Calu3 (cell line): ENCODE measurements at places on chromosomes 3 and 15. TPM values are rescaled to one million over a fixed set of nuclear protein-coding genes. Genes with fewer than 3 reads are reported as not detected.

CKMT1A gene
- 0.66 and 1.2 TPM in 2 replicates for total RNA-seq

- no peaks in the 10 kb centered on the region for H3K27me3 ChIP-seq
- H3K36me3 ChIP-seq = peaks cover 41% of the 10 kb centered on the region
- no peak for DNase-seq
- H3K4me1 ChIP-seq = peaks cover 10% of the 10 kb centered on the region
- peak overlapping the region; percentile 79 for H3K4me3 ChIP-seq
- H3K27ac ChIP-seq = peak overlapping the region; percentile 60
Measured at GRCh38 chr15:40844696-40845030, 815 bp downstream of the SPINT1 start.

ST8SIA2 gene
- not detected in 2 replicates for total RNA-seq

CCR9 gene
- total RNA-seq = not detected in 2 replicates

DNA sequence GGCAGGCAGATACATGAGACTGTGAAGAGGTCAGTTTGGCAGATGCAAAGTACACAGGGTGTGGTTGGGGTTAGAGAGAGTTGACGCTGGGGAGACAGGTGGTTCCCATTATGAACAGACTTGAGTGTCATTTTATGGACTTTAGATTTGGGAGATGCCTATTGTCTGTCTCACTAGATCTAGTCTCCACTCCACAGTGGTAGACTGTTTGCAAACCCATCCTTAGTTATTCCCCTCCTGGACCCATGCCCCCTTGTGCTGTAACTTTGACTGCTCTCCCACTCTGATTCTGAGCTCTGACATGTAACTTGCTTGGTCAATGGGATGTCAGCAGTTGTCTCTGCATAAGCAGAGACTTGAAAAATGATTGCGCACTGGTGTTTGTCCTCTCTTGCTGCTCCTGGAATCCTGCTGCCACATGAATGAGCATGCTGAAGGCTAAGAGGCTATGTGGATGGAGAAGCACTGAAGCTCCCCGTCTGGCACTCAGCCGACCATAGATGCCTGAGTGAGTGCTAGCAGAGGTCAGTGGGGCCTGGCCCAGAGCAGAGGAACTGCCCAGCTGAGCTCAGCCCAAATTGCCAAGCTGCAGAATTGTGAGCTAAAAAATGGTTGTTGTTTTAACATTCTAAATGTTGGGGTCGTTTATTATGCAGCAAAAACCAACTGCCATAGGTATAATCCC is 88.2 kb downstream of the FAM43A start:
- H3K4me1 ChIP-seq = peaks cover 13% of the 10 kb centered on the region
- no peak overlapping the region for H3K4me3 ChIP-seq
- H3K27me3 ChIP-seq = peaks cover 77% of the 10 kb centered on the region
- H3K36me3 ChIP-seq = peaks cover 8% of the 10 kb centered on the region
- H3K27ac ChIP-seq = no peak overlapping the region

DNA sequence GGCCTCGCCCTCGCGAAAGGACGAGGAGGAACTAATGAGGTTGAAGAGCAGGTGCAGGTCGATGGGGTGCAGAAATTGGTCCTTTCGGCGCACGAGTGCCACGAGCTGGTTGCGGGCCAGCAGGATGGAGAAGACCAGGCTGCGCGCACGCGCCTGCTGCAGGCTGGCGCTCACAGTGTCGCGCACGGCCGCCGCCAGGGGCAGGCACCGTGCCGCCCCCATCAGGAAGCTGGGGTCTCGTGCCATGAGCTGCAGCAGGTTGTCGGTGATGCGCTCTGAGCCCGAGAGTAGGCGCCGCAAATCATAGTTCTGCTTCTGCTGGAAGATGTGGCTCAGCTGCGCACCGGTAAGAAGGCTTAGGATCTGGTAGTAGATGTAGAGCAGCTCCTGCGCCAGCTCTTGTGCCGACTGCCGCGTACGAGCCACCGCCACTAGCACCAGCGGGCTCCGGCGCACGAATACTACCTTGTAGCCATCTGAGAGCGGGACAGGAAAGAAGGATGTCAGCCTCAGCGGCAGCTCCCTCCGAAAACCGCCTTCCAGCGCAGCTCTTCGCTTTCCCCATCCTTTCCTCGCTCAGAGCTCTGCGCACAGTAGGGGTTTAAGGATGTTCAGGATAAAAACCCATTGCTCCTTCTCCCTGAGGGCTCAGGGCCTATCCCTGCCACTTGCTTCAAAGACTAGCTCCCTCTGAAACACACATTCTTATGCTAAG is 6.9 kb upstream of the MST1R start:
- H3K27ac ChIP-seq = peak overlapping the region; percentile 13
- H3K27me3 ChIP-seq = no peaks in the 10 kb centered on the region
- H3K36me3 ChIP-seq = peaks cover 13% of the 10 kb centered on the region

- no peak for DNase-seq
- H3K4me3 ChIP-seq = no peak overlapping the region
- H3K27me3 ChIP-seq = no peaks in the 10 kb centered on the region
- no peaks in the 10 kb centered on the region for H3K4me1 ChIP-seq
- no peaks in the 10 kb centered on the region for H3K36me3 ChIP-seq
- H3K27ac ChIP-seq = no peak overlapping the region
Measured at GRCh38 chr15:29873947-29874411, 51.7 kb upstream of the TJP1 start.

DNA sequence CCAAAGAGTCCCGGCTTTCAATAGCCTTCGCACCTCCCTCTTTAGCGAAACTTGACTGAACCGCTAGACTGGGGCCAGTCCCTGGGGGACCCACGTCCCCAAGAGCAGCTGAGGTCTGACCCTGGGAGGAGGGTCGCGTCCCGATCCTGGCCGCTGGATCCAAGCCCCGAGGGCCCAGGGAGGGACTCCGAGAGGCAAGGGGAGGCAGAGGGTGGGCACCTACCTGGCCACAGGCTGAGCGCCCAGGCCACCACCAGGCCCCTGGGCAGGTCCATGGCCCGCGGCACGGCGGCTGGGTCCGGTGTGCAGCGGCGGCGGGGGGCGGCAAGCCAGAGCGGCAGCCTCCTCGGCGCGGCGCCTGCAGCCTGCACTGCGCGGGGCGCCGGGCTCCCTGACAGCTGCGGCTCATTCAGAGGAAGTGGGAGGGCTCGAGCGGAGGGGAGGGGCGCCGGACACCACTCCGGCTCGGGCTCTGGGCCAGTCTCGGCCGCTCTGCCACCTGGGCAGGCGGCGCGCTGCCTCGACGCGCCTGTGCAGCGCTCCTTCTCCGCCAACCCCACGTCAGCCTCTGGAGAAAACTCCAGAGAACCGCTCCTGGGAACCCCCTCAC is at the start of gene ITGA11:
TSS of gene ITGA11 (minus strand) at position 372 of the 610 bp plus-strand sequence. CDS start at position 275, 97 bp downstream.
- H3K4me3 ChIP-seq = peak within 1 kb of the TSS; percentile 47
- peaks cover 96% of the 10 kb centered on the region for H3K27me3 ChIP-seq
- peaks cover 6% of the 10 kb centered on the region for H3K4me1 ChIP-seq
- peak; percentile 60 for DNase-seq
- no peak within 1 kb of the TSS for H3K27ac ChIP-seq

FOXB1 gene
- not detected in 2 replicates for total RNA-seq

RBMS3 gene
- total RNA-seq = 1.3 TPM in 2 replicates

DNA sequence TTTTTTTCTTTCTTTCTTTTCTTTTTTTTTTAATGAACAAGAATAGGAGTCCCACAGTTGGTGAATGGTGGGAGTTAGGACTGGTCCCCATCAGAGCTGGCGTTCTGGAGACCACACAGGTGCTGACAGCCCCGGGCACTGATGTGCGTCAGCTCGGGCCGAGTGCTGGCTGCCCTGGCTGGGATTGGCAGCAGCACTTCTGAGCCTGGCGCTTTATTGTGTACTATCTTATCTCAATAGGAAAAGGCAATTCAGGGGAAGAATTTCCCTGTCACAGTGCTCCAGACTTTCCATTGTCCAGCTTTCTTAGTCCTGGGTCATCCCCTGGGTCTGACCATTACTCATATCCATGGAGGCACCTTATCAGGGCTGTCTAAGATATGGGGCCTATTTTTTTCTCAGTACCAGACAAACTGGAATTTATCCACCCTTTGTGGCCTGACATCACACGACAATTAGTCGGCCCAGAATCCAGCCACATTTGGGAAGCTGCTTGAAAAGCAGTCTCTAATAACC is 54.1 kb downstream of the TMEM44 start:
- peaks cover 16% of the 10 kb centered on the region for H3K36me3 ChIP-seq
- H3K4me1 ChIP-seq = peaks cover 42% of the 10 kb centered on the region
- peak; percentile 34 for DNase-seq
- H3K27ac ChIP-seq = peak overlapping the region; percentile 78
- H3K27me3 ChIP-seq = no peaks in the 10 kb centered on the region
- H3K4me3 ChIP-seq = no peak overlapping the region

GRCh38 chr3:38579551-38580449 is 69.7 kb downstream of the SCN5A start:
- DNase-seq = no peak
- H3K4me1 ChIP-seq = no peaks in the 10 kb centered on the region
- H3K27ac ChIP-seq = no peak overlapping the region
- H3K27me3 ChIP-seq = peaks cover 41% of the 10 kb centered on the region
- H3K4me3 ChIP-seq = no peak overlapping the region

GRCh38 chr3:50166620-50167019 is 11.5 kb downstream of the SEMA3F start:
- H3K36me3 ChIP-seq = no peaks in the 10 kb centered on the region
- H3K27me3 ChIP-seq = no peaks in the 10 kb centered on the region
- no peak for DNase-seq
- H3K27ac ChIP-seq = no peak overlapping the region

DNA sequence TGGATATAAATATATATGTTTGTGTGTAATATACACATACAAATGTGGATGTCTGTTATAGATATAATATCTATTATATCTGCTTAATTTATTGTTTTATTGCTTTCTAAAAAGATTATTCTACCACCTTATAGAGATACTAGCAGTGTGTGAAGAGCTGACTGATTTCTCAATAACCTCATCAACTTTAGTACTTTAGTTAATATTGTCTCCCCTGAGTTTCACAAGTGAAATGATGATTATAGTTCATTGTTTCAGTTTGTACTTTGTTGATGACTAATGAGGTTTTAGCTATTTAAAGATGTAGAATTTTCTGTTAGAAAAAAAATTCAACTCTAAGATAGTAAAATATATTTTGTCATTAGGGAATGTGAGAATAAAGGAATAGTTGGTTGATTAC is 11.4 kb downstream of the RSRC1 start:
- no peaks in the 10 kb centered on the region for H3K27me3 ChIP-seq
- H3K4me3 ChIP-seq = no peak overlapping the region
- H3K36me3 ChIP-seq = peaks cover 19% of the 10 kb centered on the region
- H3K27ac ChIP-seq = no peak overlapping the region
- no peaks in the 10 kb centered on the region for H3K4me1 ChIP-seq

GRCh38 chr3:79564192-79564591 is 203.6 kb downstream of the ROBO1 start:
- no peak overlapping the region for H3K27ac ChIP-seq
- no peak overlapping the region for H3K4me3 ChIP-seq
- H3K27me3 ChIP-seq = no peaks in the 10 kb centered on the region
- no peak for DNase-seq

GRCh38 chr3:54215521-54215920 is 93.2 kb downstream of the CACNA2D3 start:
- H3K4me3 ChIP-seq = no peak overlapping the region
- H3K36me3 ChIP-seq = no peaks in the 10 kb centered on the region
- no peaks in the 10 kb centered on the region for H3K4me1 ChIP-seq

DNA sequence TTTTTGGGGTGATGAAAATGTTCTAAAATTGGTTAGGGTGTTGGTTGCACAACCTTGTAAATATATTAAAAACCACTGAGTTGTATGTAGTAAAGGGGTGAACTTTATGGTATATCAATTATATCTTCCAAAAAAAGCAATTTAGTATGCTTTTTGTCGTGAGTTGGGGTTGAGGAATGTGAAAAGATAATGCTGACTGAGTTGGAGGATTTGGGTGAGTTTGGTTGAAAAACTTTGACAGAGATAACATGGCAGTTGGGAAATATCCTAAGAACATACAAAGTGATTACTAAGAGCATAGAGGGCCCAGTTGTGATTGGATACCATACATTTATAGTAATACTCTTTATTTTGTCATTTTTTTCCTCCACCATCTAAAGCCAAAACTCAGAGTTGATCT is 33.6 kb downstream of the HMG20A start:
- no peaks in the 10 kb centered on the region for H3K27me3 ChIP-seq
- no peak overlapping the region for H3K4me3 ChIP-seq
- peaks cover 4% of the 10 kb centered on the region for H3K36me3 ChIP-seq
- no peak for DNase-seq

- no peaks in the 10 kb centered on the region for H3K27me3 ChIP-seq
- H3K36me3 ChIP-seq = no peaks in the 10 kb centered on the region
- H3K4me1 ChIP-seq = peaks cover 40% of the 10 kb centered on the region
- H3K27ac ChIP-seq = no peak overlapping the region
- H3K4me3 ChIP-seq = no peak overlapping the region
- DNase-seq = no peak
Measured at GRCh38 chr15:62087671-62088352, 21.0 kb downstream of the C2CD4A start.

DNA sequence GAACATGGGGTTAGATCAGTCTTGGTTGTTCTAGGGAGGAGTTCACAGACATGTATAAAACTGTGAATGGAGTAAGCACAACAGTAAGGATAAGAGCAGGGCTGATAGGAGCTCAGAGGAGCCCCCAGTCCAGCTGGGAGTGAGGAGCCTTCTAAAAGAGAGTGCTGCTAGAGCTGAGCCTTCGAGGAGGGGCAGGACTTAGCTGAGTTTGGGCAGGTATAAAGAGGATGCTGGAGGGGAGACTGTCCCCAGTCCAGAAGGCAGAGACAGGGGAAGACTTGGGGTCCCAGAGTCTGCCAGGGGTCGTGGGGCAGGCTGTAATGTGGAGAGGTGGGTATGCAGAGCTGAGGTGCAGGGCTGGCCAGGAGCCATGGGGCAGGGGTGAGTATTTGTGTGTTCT is 12.1 kb downstream of the CAND2 start:
- no peak overlapping the region for H3K27ac ChIP-seq
- H3K4me1 ChIP-seq = peaks cover 8% of the 10 kb centered on the region

APEH gene
- total RNA-seq = 187 and 207 TPM in 2 replicates

REC114 gene
- not detected in 2 replicates for total RNA-seq

SLC28A2 gene
- not detected in 2 replicates for total RNA-seq

DNA sequence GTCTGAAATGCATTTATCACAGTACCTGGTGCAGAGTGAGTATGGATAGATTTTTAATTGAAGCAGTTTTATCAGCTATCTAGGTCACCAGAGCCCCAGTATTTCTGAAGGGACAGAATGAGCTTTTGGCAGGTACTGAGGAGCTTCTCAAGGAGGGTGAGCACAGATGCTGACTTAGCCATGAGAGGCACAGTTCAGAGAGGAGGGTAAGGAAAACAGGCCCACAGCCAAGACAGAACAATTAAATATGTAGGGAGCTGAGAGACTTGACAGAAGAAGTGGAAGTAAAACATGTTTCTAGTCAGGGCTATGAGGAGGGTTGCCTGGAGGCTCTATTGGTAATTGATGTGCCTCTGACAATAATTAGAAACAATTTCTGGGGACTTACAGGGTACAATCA is 20.1 kb downstream of the ZNF80 start:
- no peak for DNase-seq
- H3K4me3 ChIP-seq = no peak overlapping the region
- H3K4me1 ChIP-seq = no peaks in the 10 kb centered on the region
- no peaks in the 10 kb centered on the region for H3K36me3 ChIP-seq
- H3K27me3 ChIP-seq = peaks cover 13% of the 10 kb centered on the region

DNA sequence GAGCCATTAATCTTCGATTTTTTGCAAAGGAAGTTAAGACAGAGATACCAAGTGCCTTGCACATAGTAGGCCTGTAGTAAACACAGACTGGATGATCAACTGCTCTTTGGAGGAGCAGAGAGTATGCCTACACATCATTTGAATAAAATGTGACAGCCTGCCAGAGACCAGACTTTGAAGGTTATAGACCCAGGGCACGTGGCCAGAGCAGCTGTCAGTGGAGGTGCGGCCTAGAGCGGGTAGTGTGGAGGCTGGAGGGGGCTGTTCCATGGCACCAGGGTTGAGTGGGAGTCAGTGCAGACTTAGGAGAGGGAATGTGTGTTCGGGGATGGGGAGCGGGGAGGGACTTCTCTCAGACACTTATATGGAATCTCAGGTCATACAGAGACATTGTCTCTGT is 80.8 kb downstream of the SMAD3 start:
- peaks cover 84% of the 10 kb centered on the region for H3K36me3 ChIP-seq
- peak overlapping the region; percentile 56 for H3K4me3 ChIP-seq
- peak; percentile 42 for DNase-seq
- H3K27ac ChIP-seq = peak overlapping the region; percentile 97
- H3K27me3 ChIP-seq = no peaks in the 10 kb centered on the region
- peaks cover 81% of the 10 kb centered on the region for H3K4me1 ChIP-seq
